ENCODE measurements at places on chromosomes 2 and 18.

DNA sequence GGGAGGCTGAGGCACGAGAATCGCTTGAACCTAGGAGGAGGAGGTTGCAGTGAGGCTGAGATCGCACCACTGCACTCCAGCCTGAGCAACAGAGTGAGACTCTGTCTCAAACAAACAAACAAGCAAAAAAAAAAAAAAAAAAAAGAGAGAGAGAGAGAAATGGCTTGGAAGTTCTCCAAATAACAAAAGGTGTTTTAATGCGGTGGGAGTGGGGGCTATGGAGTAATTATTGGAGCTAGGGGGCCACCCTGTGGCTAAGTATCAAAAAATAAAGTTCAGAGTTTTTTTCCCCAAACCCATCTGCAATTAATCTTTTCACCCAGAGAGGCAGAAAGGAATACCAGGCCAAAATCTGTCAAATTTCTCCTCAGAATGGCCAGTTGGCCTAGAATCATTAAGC lies 23.0 kb upstream of the CEP68 start:
- no peak for DNase-seq

GRCh38 chr2:99674090-99674489 lies 184.3 kb upstream of the REV1 start:
- DNase-seq, result no peak

GRCh38 chr2:84441036-84441435 lies 18.0 kb downstream of the SUCLG1 start:
- DNase-seq, result no peak

DNA sequence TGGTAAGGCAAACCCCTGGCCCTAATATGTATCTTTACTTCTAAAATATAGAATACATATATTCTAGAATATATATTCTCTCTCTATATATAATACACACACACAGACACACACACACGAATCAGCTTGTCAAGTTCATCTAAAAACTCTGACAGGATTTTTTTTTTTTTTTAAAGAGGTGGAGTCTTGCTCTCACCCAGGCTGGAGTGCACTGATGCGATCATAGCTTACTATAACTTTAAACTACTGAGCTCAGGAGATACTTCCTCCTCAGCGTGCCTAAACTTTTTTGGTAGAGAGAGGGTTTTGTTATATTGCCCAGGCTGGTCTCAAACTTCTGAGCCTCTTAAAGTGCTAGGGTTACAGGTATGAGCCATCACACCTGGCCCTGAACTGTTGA lies 45.2 kb downstream of the DOK1 start:
- DNase-seq, result no peak

DNA sequence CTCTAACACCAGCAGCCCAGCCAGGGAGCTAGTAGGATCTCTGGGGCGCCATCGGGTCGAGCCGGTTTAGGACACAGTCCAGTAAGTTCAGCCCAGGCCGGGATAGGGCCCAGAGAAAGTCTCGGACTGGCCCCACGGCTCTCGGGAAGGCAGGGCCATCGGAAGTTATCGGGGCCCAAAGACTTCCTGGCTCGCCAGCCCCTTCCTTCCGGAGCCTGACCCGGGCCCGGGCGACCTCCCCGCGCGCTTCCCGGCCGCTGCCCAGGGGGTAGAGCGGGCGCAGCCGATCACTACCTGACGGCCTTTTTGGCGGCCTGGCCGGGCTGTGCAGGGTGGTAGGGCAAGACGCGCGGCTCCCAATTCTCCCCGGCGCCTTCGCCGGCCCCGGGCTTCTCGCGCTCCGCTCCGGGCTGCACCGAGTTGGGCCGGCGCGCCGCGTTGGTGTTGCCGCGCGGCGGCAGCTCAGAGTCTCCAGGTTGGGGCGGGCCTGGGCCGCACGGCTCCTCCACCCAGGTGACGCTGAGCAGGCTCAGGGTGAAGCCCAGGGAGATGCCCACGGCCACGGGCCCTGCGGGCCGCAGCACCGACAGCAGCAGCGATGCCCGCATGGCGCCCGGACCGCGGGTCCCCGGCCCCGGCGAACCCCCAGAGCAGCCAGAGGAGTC lies 546 bp downstream of the CHPF start:
- DNase-seq, result peak; percentile 53

DNA sequence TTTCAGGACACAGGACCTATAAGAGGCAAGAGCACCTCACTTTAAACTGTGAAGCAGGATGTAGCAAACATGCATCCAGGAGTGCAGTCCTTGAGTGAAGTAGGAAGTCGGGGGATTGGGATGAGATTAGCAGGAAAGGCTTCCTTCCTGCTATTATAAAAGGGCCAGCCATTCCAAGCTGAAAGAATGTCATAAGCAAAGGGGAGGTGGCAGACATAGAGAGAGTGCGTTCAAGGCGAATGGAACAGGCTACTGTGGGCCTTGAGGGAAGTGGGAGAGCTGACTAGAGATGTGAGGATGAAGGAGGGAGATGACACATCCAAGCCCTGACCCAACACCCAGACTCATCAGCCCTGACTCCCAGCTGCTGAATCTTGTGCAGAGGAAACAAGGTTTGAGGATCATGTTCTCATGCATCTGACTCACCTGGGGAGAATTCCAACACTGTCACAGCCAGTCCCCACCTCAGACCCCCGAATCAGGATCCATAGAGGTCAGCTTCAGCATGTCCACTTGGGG lies 63.9 kb downstream of the GYPC start:
- no peak for DNase-seq

DNA sequence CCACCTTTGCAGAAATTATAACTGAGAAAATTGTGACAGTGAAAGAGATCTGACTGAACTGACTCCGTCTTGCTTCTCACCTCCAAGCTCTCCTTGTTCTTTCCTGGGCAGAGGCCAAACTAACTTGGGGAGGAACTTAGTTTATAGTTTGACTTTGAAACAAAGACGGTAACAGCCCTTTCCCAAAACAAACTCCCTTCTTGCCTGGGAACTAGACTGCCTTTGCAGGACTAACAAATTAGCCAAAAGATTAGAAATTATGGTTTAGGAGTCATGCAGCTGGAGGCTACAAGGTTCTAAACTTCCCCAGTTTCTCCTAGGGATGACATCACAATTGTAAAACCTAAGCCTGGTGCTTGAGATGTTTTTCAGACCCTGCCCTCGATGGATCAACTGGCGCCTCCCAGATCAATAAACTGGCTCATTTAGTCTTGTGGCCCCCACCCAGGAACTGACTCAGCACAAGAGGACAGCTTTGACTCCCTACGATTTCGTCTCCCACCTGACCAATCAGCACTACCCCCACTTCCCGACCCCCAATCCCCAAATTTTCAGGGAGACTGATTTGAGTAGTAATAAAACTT lies 137.7 kb downstream of the ALPK2 start:
- no peak for DNase-seq
